NCI-H774 (cell line): ENCODE measurements at places on chromosomes 1 and 21.

- DNase-seq: no peak
Observed at GRCh38 chr1:182716740-182717720, 32.6 kb upstream of the RGS8 start.

- DNase-seq: peak; percentile 20
Observed at GRCh38 chr1:67463298-67463955, 33.2 kb upstream of the SERBP1 start.

DNA sequence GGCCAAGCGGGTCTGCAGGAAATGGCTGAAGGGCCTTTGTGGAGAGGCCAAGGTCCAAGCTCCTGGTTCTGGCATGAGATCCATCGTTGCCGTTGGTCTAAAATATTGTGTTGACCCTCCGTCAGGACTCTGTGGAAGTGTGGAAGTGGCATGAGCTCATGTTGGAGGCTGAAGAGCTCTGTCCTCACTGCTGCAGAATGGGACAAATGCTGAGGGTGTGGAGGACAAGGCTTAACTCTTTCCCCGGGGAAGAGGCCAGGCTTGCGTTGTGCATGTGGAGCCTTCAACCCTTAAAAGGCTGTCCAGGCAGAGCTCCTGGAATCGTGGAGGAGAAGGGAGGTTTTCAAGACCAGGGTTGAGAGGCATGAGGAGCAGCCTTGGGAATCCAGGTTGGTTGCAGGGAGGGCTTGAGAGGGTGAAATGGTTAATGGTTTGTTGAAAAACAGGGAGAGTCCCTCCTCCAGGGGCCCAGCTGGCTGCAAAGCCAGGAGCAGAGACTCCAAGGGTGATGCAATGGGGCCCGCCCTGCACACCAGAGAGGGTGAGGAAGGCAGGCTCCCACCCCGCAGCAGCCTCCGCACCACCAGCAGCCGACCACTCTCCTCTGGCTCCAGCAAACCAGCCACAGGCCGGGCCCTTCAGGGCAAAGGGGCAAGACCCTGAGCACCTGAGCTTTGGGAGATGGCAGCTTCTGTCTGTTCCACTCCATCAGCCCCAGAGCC, 6.7 kb upstream of the AHCYL1 start:
- DNase-seq: no peak

DNA sequence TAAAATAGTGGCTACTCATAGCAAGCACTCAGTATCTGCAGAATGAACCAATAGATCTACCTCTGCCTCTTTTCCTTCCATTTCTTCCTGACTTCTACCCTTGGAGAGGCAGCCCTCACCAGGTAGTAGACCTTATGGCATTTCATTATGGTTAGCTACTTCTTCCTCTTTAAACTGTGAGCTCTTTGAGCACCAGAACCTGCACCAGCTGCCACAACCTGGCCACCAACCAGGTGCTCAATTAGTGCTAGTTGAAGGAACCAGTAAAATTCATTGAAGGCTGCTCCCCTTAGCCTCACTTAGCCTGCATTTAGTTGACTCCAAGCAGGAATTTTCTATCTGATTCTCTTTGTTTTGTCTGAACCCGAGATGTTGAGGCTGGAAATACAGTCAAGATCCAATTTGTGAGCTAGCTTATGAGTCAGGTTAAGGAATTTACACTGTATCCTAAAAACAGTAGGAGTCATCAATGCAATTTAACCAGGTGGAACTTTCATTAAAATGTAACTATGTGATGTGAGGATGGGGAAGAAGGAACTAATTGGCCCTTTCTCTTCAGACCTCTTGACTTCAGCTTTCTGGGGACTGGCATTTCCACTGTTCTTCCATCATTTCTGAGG, 81.5 kb upstream of the UBE2U start:
- no peak for DNase-seq
